CD4-positive, alpha-beta memory T cell (primary cell): ENCODE measurements at places on chromosomes 12 and 14. TPM values are rescaled to one million over a fixed set of nuclear protein-coding genes. Genes with fewer than 3 reads are reported as not detected.

- DNase-seq, result no peak
Observed at GRCh38 chr14:101458741-101459550, 102.3 kb upstream of the DIO3 start.

GRCh38 chr12:130644146-130644545 lies 72.0 kb downstream of the RIMBP2 start:
- DNase-seq, result no peak

TCP11L2 gene
- 186 TPM for total RNA-seq

GRCh38 chr14:83632375-83632774 lies 1897.6 kb upstream of the FLRT2 start:
- no peak for DNase-seq
